ENCODE measurements at places on chromosomes 3 and 15. TPM values are rescaled to one million over a fixed set of nuclear protein-coding genes. Genes with fewer than 3 reads are reported as not detected.

GRCh38 chr3:13801361-13802204 is 78.3 kb downstream of the WNT7A start:
- DNase-seq = no peak

GRCh38 chr3:171123915-171124314 is 97.4 kb upstream of the SLC2A2 start:
- no peak for DNase-seq

GRCh38 chr3:191982481-191982880 is 521.5 kb downstream of the PYDC2 start:
- no peak for DNase-seq

DNA sequence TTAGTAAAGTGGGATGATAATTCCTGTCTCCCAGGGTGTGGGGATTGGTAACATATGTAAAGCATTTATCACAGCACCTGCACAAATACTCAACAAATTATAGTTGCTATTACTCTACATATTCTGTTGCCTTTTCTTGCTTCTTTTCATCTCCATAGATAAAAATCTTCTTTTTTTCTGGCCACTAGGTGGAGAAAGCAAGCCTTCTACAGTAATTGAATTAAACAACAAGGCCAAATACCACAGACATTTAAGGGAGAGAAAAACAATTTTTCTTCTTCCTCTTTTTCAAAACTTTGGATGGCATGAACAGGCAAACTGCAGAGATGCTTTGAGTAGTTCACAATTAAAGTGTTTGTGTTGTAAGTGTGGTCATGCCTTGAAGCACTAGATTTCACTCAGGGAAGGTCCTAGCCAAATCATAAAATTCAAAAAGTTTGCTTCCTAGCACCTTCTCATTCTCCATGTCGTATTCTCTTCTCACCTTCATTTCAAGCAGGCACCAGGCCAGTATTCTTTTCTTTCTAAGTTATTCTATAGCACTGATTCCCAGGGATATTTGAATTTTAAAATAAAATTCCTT is 493.4 kb upstream of the TGFBR2 start:
- DNase-seq = peak; percentile 58

DNA sequence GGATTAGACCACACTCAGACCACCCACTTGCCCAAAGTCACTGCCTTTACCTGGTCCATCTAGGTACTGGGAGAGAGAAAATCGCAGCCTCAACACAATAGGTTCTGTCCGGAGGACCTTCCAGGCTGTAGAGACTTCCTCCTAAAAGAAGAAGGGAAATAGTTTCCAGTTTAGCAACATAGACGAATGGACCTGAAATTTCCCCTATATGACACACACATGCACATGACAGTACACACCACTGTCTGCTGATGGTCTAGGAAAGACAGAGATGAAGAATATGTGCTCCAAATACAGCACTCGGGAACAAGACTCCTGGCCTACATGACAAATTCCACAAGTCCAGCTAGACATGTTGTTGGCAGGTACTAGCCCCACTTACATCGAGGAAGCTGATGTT is 7.3 kb downstream of the PARP6 start:
- DNase-seq = no peak

DNA sequence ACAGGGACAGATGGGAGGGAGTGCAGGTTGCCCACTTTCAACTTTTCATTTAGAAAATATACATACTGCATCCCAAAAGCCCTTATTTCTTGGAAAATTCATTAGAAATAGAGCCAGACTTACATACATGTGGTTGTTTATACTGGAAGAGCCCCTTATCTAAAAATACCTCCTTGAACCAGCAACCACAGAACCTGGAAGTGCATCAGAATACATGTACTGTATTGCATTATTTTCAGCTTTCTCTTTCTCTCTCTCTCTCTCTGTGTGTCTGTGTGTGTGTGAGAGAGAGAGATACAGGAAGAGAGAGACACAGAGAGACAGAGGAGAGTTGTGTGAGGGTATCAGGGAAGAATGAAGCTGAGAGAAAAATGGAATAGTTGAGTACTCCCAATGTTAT is 29.5 kb upstream of the LSAMP start:
- DNase-seq = no peak

Gene LRRN1
- polyA plus RNA-seq = 0.01 TPM

Gene FILIP1L
- 187 TPM for polyA plus RNA-seq

Data from HepG2 (cell line).